ENCODE measurements at places on chromosomes 1 and 21.

- no peak for DNase-seq
These were observed 27.9 kb downstream of the UTP25 start for GRCh38 chr1:209855623-209856022.

- no peak for DNase-seq
These were observed 14.0 kb upstream of the TBX15 start for GRCh38 chr1:119002028-119002686.

GRCh38 chr1:204834336-204834735, 36.3 kb upstream of the NFASC start:
- no peak for DNase-seq

DNA sequence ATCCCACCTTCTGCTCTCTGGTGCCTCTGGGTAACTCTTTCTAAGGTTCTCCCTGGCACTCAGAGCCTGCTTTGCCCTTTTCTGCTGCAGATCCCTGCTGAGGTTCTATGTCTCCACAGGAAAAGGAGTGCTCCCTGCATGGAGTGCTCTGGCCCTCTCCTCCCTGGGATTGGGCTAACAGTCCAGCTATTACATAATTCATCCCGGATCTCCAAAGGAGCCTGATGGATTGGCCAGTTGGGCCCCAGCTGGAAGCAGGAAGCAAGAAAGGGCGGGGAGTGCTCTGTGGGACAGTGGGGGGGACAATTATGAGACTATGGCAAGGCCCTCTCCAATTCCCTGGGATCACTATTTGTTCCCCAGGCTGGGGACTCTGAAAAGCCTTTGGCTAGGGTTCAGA, 51.9 kb upstream of the GOLT1A start:
- no peak for DNase-seq

GRCh38 chr1:212701910-212702309, 2.3 kb upstream of the BATF3 start:
- no peak for DNase-seq

DNA sequence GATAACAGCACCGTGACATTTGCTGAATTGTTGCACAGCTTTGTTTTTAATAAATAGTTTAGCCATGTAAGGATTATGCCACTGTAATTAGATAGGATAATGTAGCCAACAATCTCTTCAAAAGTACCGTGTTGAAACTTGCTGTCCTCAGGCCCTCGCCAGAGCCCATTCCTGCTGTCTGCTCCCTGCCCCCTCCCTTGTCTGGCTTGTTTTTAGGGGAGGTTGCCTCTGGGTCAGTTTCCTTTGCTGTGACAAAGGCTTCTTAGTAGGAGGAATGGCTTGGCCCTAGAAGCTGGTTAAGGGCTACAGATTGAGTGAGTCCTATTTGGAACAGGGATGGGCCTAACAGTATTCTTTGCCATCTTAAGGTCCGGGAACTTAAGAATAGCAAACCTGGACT, 107.9 kb downstream of the LMO4 start:
- no peak for DNase-seq

DNA sequence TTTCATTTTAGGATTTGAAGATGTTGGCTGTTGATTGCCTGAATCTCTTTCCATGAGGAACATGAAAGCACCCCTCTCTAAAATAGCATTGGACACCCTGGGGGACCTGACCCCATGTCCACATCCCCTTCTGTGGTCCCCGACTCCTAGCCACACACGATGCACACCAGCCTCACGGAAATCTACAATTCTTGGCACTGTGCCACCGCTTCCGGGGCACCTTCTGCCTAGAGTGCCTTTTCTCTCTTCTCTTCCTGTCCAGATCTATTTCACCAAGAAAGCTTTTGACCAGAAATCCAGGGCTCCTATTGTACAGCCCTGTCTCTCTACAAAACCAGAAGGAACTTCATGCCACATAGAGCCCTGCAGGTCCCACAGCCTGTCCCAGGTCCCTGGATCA, 50.3 kb downstream of the MYSM1 start:
- no peak for DNase-seq

GRCh38 chr1:55384637-55385036, 169.5 kb upstream of the USP24 start:
- no peak for DNase-seq

GRCh38 chr1:245915406-245915805, 591.7 kb downstream of the SMYD3 start:
- DNase-seq, result no peak

DNA sequence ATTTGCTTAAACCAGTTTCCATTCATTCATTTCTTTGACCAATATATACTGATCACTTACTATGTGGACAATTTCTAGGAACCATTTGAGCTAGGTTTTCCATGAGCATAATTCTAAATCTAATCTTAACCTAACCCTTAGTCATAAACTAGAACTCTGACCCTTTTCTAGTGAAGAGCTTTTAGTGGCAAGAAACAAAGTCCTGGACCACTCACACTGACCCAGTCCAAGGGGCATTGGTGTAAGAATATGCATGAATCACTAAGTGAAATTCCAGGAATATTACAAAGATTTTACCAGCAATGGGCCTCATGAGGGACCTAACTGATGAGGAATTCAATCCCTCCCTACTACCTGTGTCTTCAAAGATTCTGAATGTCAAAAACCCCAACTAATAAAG, 40.6 kb upstream of the SLC2A1 start:
- no peak for DNase-seq

DNA sequence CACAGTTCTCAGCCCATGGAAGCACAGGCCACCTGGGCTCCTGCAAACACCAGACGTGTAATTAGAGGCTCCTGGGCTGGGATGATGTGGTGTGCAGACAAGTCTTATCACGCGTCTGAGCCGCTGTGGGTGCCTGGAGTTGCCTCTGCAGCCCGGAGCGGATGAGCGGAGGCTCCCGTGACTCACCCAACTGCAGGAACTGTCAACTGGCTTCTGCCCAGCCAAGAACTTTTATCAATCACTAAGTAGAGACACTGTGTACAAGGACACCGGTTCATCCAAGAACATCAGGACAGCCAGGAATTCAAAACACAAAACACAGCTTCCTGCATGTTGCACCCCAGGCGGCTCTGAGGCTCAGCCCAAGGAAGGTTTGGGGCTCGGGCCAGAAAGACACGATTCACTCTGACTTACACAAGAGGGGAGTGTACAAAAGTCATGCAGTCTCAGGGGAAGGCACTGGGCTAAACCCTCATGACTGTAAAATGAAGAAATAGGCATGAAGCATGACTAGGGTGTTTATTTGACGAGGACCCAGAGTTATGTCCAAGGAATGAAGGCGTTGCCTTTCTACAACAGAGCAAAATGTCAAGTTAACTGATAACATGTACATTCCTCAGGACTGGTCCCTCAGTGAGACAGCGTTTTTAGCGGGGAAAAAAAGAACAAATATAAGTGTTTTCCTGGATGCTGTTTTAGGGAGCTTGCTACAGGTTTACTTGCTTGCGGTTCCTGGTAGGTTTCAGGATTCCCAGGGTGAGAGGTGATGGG, 21.1 kb downstream of the ERRFI1 start:
- DNase-seq, result no peak

- DNase-seq, result no peak
These were observed 110.9 kb upstream of the IRF2BP2 start for GRCh38 chr1:234720709-234721441.

DNA sequence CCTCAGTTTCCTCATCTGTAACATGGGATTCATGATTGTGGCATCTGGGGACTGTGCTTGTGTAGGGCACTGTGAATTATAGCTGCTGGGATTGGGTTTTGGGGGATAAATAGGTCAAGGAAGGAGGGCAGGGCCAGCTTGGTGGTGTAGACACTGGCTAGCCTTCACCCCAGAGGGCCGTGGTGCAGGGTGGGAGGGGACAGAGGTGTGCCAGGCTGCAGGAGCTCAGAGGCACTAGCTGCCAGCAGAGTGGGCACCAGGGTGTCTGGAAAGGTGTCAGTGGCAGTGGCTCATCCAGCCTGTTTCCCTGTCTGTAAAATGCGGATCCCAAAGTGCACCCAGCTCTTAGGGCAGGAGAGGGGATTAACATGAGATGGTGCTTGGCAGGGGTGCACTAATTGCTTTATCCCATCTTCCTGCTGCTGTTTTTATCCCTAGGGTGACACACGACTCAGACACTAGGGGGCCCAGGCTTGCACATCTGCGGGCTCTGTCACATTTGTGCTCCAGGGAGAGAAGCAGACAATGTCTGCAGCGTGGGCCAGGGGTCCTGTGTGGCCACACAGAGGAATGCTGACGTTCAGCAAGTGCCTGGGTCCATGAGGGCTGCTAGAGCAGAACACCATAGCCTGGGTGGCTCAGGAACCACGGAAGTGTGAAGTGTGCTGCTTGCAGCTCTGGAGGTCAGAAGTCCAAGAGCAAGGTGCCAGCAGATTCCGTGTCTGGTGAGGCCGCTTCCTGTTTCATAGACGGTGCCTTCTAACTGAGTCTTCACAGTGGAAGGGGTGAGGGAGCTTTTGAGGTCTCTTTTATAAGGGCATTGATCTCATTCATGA, 19.3 kb downstream of the OBSCN start:
- DNase-seq, result no peak

- no peak for DNase-seq
These were observed 52.2 kb downstream of the RAB3GAP2 start for GRCh38 chr1:220219865-220220698.

DNA sequence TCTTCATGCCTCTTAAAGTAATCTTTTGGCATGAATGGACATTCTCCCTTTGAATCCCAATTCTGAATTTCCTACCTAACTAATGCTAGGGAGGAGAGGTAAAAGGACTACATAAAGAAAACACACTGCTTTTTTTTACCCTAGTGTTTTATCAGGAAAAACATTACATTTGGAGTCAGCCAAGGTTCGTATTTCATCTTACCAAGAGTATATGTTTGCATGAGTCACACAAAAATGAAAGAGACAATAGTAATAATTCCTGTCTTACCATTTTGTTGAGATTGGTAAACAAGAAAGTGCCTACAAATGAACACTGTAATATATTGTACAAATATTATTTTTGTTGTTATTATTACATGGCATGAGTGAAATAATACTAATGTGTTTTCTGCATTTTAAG, 112.9 kb upstream of the WARS2 start:
- DNase-seq, result no peak

DNA sequence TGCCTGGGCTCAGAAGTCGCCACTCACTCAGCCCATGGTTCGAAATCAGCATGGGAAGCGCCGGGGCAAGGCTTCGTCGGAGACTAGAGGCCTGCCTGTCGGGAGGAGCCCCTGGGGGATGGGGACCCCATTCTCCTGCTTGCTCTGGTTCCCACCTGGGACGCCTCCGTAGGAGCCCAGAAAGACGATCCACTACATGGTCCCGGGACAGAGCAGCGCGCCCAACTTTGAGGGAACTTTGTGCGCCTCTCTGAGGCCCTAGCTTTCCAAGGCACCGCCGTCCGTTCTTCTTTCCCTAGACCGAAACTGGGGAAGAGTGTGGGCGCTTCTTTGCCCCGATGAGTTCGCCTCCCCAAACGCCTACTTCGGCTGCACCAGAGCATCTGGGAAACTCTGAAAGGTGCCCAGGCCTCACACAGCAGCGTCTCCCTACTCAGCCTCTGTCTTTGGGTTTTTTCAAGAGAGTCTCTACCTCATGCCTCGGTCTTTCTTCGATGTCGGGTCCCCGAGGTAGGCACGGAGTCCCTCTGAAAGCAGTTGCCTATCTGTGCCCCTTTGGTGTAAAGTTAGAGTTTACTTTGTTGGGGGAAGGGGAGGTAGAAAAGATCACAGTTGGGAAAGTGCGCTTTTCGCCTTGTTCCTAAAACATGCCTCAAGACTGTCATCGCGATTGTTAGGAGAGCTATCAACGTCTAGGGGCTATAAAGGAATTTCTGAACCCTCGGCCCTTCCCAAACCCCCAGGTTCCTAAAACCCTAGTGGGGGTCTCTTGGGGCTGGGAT, 14.0 kb downstream of the NR5A2 start:
- DNase-seq, result no peak

- DNase-seq, result no peak
These were observed 184.1 kb downstream of the DSCAM start for GRCh38 chr21:40662889-40663288.

DNA sequence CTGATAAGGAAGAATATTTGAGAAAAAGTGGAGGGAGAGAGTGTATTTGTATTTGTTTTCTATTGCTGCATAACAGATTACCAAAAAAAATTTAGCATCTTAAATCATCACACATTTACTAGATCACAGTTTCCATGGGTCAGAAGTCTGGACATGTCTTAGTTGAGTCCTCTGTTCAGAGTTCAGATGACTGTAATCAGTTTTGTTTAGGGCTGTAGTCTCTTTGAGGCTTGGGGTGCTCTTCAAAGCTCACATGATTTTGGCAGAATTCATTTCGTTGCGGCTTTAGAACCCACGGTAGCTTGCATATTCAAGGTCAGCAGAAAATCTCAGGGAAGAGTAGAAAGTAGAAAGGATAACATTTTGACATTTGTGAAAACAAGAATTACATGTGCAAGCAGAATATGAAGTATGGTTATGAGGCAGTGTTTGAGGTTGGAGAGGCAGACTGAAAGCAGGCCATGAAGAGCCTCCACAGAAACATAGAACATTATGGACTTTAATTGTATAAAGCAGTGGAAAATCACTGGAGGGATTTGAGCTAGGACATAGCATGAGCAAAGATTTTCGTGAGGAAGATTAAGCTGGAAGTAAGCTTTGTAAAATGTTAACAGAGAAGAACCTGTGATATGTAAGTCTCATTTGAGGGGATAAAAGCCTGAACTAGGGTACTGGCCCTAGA, 110.6 kb upstream of the GPR52 start:
- no peak for DNase-seq

- no peak for DNase-seq
These were observed 76.9 kb downstream of the BRINP2 start for GRCh38 chr1:177247623-177248176.

DNA sequence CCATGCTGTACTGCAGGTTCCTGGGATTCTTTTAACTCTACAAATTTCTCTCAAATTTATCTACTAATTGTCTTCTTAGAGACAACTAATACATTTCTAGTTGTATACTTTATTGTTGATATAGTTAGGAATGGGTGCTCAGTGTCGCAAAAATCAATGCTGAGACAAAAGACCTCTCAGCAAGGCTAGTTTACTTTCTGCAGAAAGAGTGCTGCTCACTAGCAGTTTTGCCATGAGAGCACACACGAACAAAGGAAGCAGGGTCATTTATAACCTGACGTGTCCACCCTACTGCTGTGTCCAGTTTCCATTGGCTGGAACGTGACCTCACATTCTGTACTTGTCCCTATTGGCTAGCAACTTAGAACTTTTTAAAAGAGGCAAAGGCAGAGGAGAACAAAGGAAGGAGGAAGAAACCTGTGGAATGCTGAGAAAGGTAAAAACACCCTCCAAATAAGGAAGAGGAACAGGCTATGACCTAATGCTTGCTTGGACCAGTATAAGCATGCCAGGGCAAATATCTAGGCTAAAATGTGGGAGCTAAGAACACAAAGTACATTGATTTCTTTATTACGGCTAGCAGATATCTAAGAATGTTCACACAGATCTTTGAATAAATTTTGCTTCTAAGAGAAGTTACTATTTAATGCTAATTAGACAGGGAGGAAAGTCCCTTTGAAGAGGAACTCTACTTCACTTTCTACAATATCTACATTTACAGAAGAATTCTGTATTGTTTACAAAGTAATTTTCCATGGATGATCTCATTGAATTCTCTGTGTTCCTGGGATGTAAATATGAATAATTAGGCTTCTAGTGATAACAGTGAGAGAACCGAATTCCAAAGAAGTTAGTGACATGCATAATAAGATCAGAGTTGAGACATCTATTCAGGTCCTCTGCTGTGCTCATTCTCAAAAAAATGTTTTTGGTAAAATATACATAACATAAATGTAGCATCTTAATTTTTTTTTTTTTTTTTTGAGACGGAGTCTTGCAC, 86.0 kb upstream of the MAP10 start:
- no peak for DNase-seq
